ENCODE measurements at places on chromosomes 5 and 9.

- no peak for DNase-seq
These were observed 218.2 kb downstream of the SLCO4C1 start for GRCh38 chr5:102077920-102078319.

GRCh38 chr9:91098203-91098850 lies 263.4 kb downstream of the AUH start:
- no peak for DNase-seq

GRCh38 chr9:70110194-70111041 lies 66.8 kb downstream of the MAMDC2 start:
- no peak for DNase-seq

GRCh38 chr5:125560476-125561225 lies 814.2 kb upstream of the ZNF608 start:
- no peak for DNase-seq

GRCh38 chr5:31783731-31784130 lies 144.8 kb downstream of the PDZD2 start:
- DNase-seq, result no peak

GRCh38 chr5:88676637-88677375 lies 206.2 kb downstream of the MEF2C start:
- no peak for DNase-seq

DNA sequence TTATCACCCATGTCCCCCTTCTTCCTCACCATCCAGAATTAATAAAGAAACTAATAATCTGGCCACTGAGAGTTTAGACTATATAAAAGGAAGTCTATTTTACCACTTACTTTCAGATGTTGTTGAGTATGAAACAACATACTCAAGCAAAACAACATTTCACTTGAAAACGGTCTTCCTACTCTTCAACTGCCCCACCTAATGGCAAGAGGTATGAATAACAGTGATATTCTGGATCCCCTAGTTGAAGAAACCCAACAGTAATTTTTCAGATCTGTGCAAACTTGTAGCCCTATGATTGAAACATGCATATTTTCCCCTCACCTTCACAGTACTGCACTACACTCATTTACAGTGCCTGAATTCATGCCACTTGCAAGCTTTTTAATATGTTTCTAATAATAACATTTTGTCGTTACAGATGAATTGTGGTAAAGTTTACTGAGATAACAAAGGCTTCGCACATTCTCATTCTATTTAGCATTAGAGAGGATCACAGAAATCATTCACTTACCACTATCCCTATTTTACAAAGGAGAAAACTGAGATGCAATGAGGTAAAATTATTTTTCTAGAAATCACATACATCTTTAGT lies 267.9 kb upstream of the PDE4D start:
- no peak for DNase-seq

DNA sequence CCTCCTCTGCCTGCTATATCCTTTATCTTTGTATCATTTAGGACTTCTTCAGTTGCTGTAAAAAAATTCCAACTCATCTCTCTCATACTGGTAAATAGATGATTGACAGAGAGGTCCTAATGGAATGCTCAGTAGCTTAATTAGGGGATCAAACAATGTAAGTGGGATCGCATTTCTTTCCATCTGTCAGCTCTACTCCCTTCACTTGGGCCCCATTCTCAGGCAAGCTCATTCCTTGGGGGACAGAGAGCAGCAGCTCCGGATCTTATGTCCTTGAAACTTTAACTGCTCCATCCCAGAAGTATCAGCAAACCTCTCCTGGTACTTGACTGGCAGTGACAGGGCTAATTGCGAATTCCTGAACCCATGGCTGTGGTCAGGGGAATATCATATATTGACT lies 146.7 kb downstream of the YTHDC2 start:
- no peak for DNase-seq

- no peak for DNase-seq
These were observed 56.8 kb downstream of the PCSK5 start for GRCh38 chr9:75947233-75947632.

DNA sequence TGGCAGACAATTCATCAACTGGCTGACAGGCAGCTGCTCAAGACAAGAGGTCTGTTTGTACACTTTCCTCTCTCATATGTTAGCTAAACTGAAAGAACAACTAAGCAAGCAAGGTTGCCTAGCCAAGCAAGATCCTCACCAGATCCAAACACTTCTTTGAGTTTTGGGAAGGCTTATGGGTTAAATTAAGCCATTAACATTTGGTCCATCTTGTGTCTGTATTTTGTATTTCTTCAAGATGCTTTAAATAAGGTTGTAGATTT lies 170.4 kb upstream of the RAI14 start:
- no peak for DNase-seq

GRCh38 chr9:81227507-81228245 lies 461.7 kb downstream of the TLE1 start:
- no peak for DNase-seq

GRCh38 chr5:4023753-4024335 lies 428.2 kb downstream of the IRX1 start:
- no peak for DNase-seq

DNA sequence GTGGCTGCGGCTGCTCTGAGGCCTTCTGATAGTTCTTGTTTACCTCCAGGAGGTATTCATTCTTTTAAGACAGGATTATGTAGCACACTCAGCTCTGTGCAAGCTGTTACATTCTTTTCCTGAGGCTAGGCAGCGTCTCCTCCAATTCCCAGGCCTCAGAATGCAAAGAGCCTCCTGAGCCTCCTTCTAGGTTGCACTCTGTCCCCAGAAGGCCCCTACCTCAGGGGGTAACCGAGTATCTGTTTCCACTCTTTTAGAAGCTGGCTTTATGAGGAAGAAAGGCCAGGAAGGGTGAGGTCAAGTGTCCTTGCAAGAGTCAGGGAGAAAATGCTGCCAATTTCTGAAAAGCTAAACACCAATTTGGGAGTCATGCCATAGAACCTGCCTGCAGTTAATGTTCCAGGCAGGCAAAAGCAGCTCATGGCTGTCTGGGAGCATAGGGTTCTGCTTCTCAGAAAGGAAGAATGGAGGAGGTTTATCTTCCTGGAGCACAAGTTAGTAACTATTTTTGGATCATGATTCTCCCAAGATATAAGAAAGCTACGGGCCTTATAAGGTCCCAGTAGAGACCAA lies 178.9 kb downstream of the SEMA6A start:
- no peak for DNase-seq

- DNase-seq, result no peak
These were observed 29.2 kb downstream of the CSNK1A1 start for GRCh38 chr5:149521739-149522685.

DNA sequence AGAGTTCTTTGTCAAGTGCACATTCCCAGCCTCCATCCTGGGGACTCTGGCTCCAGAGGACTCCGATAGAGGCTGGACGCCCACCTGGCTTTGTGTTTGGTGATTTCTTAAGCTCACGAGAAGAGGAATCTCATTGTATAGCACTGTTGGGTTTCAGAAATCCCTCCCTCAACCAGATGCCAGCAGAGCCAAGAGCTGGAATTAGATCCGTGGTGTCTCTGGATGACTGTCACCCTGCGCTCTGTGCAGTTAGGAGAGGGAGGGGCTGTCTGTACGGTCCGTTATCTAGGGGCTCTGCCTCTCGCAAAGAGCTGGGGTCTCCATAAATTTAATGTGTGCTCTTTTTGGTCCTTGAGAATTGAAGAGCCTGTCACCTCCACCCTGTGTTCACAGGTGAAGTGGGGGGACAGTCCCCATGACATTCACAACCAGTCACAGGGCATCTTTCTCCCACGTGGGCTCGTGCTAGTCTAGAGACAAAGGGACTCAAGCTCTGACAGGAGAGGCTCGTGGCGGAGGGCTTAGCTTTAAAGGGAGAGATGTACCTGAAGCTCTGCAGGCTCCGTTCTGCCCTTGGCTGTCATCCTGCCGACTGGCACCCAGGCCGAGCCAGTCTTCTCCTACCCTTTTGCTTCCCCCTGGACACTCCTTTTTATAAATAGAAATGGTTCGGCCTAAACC lies 41.4 kb downstream of the FAM78A start:
- DNase-seq, result no peak

DNA sequence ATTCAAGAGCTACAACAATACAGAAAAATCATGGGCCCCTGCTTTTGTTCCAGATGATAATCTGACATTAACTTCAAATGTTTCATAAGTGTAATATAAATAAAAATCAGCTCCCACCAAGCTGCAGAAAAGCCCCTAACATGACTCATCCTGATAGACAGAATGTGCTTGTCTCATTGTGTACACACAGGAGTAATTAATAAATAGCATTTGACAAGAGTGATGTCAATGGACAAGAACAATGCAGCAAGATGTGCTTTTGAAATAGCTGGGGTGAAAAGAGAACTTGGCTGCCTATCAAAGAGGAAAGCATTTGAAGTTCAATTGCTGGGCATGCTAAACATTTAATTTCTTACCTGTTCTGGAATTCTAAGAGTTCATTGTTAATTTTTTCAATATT lies 79.2 kb downstream of the DNAH5 start:
- no peak for DNase-seq

DNA sequence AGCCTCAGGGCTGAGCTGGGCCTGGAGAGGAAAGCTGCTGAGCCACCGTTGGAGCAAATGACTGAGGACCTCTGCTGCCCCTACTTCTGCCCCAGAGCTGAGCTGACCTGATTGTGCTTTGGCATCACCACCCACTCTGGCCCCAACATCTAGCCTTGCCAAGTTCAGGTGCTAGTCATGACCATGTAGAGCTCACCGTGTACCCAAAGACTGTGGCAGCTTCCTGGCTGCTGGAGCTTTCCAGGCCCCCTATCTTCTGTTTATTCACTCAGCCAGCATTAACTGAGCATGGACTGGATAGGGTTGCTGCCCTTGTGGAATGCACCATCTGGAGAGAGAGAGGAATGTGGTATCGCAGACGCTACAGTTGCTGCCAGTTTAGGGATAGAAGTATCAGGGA lies 49.1 kb downstream of the JADE2 start:
- DNase-seq, result no peak

GRCh38 chr5:119353686-119354366 lies 2.0 kb upstream of the TNFAIP8 start:
- no peak for DNase-seq

- no peak for DNase-seq
These were observed 364.9 kb downstream of the ARRDC3 start for GRCh38 chr5:91018200-91018599.

DNA sequence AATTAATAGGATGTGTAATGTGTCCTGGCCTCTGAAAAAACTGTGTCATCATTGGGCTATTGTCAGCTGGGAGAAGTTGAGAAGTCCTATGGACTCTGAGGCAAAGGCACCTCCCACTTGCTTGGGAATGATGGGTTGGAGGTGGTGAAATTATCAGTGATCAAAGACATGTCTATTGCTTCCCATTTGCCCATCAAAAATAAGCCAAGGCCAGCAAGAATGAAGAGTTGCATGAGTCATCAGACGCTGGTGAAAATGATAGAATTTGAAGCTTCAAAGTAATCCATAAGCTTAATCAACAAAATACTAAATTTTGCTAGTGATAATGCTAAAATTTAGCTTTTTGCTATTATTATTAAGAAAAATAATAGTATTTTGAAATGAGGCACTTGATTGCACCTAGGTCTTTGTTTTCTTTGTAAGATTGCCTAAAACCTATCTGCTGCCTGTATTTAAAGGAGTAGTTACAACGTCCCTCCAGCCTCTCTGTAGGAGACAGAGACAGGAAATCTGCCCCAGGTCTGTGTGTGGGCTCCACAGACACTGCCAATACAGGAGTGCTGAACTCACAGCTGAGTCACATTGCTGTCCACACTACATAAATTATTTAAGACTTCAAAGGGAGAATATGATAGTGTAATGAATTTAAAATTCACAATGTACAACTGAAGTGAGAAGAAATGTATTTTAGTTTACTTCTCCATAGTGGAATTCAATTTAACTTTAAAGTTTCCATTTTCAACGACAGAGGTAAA lies 48.4 kb upstream of the APC start:
- no peak for DNase-seq

DNA sequence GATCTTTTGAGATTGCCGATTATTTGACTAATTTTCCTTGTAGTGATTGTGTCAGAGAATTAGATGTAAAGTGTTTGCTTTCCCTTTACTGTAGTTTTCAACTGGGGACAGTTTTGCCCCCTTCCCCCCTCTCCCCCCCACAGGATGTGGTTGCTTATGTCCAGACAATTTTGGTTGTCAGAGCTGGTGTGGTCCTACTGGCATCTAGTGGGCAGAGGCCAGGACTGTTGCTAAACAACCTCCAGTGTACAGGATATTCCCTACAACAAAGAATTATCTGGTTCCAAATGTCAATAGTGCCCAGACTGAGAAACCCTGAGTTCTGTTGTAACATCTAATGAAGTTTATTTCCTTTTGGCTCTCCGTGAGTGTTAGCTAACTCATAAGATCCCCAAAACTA lies 20.0 kb downstream of the TMEFF1 start:
- no peak for DNase-seq

- no peak for DNase-seq
These were observed 12.4 kb downstream of the MSX2 start for GRCh38 chr5:174736777-174737176.

DNA sequence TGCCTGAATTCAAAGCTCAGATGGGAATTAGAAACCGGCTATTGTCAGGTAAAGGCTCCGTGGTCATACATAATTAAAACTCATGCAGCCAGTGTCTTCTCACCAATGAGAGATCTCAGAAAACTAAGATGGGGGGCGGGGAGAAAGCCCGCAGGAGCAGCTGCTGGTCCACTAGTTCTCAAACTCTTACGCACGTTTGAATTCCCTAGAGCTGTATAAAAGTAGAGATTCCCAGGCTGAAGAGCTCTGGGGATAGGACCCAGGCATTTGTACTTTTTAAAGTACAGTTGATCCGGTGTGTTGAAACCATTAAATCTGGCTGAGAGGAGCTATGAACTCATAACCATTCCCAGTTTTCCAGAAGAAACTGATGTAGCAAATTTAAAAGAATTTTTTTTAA lies 68.5 kb downstream of the FRMD3 start:
- no peak for DNase-seq

- no peak for DNase-seq
These were observed 4.4 kb downstream of the MGAT1 start for GRCh38 chr5:180798193-180798592.

DNA sequence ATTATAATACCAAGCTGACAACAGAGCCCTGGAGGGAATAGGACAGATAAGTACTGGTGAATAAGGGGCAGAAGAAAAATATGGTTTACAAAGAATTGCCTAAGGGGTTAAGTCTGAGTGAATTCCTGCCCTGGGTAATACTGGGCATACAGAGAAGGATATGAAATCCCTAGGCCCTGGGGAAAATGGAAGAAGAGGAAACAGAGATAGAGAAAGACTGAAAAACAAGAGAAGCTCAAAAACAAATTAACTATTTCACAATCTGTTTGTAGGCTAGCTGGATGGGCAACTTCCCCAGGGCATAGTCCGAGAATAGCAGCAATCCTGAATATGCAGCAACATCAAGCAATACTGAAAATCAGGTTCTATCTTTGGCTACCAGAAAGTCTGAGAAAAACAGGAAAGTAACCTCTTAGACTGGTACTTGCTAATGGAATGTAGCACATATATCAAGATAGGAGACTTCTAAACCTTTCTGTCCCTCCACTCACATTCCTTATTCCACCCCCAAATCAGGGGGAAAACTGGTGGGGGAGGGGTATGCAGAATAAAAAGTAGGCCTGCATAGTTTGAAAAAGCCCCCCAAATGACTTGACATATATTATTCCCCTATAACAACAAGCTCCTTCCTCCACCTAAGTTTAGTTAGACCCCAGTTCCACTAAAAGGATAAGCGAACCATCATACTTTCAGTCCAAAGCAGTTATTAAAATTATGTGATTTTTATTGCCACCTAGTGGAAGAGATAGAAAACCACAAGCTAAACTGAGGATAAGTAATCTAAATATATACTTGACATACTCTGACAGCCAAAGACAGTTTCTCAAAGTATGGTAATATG lies 20.6 kb downstream of the SLC38A9 start:
- no peak for DNase-seq
